Kasumi-1 (cell line): ENCODE measurements at places on chromosomes 1 and 21.
A peak's percentile ranks its signal among the peaks of the same experiment; 100 is the strongest.

DNA sequence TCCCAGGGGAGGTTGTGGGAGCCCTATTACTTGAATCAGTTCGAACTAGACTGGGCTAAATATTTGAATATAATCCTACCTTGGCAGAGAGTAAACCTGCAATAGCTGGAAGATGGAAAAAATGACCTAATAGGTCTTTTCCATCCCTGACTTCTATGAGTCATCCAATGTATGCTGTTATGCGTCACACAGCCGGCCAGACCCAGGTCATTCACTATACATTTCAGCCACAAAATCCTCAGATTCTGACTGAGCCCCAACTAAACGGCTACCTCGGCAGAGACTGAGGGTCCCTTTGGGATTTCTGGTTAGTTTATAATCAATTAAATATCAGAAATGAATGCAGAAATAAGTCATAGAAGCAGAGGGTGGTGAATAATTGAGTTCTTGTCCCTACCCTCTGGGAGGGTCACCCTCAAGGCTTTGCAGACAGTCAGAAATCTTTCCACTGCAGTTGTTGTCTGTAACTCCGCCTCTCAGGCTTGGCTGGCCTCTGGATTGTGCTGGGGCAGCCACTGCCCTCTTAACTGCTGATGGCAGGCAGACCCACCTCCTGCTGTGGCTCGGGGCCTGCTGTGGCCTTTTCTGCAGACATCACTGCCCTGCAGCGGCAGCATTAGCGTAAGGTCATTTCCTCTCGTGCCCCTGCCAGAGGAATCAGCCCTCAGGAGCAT lies 240.5 kb downstream of the TGFB2 start:
- DNase-seq: no peak

GRCh38 chr1:29772584-29773100 lies 536.3 kb downstream of the PTPRU start:
- DNase-seq: no peak

GRCh38 chr21:31003471-31003870 lies 34.8 kb downstream of the KRTAP19-8 start:
- DNase-seq: no peak

GRCh38 chr1:100616121-100616621 lies 78.2 kb downstream of the GPR88 start:
- no peak for DNase-seq

DNA sequence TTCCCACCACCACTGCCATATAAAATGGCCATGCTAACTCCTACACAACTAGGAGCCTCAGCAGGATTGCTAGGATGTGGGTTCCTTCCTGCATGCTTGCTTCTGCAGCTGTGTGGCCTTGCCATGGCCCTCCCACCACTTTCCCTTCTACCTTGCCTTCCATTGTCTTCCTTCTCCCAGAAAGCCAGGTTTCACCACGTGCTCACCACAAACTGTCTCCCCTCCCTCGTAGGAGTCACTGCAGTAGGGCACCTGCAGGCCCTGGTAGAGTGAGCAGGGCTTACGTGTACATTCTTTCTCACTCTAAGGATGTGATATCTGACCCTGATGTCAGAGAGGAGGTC lies 3.7 kb downstream of the C1orf226 start:
- DNase-seq: no peak

GRCh38 chr1:224182866-224183590 lies at the start of gene DEGS1:
DEGS1 (plus strand) TSS chr1:224183240; CDS start chr1:224183337, 97 bp downstream.
- peak; percentile 68 for DNase-seq

DNA sequence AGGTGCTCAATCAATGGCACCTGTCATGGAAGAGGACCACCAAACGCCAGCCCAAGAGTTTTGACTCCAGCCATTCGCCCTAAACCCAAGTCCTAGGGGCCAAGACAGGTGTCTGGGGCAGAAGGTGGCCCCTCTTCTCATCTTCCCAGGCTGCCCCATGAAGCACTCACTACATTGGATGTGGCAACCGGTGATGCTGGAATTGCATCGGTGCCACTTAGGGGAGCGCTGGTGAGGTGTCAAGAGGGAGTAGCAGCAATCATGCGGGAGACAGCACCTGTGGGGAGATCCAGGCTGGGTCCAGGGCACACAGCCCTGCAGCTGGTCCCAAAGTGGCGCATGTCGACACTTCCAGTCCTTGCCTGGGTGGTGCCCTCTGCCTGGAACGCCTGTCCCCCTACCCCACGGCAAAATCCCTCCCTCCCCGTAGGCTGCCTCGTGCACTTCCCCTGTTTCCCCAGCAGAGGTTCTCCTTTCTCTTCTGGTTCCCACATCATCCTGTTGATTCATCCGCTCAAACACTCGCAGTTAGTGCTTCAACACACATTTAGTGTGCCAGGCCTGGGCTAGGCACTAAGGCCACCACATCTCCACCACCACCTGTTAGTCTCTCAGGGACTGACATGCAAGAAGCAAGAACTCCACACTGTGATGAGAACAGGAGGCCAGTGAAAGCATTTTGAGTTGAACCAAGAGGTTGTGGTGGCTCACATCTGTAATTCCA lies 18.5 kb downstream of the PLA2G2D start:
- peak; percentile 77 for DNase-seq

GRCh38 chr1:169860187-169860586 lies 33.5 kb downstream of the SCYL3 start:
- DNase-seq: no peak

DNA sequence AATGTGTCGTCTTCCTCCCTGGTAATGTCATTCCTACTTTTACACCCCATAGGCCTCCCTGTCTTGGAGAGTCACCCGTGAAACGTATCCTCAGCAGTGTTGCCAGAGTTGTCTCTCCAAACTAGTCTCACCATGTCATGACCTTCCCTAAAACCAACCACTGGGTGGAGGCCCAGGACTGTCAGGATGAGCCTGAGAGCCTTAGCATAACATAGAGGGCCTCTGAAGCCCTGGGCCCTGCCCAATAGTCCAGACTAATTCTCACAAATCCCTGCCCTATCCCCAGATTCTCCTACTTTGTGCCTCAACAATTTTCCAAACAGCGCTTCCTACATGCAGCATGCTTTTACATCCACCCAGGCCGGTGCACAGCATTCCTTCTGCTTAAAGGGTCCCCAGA lies 29.3 kb upstream of the HSD3B1 start:
- DNase-seq: no peak

DNA sequence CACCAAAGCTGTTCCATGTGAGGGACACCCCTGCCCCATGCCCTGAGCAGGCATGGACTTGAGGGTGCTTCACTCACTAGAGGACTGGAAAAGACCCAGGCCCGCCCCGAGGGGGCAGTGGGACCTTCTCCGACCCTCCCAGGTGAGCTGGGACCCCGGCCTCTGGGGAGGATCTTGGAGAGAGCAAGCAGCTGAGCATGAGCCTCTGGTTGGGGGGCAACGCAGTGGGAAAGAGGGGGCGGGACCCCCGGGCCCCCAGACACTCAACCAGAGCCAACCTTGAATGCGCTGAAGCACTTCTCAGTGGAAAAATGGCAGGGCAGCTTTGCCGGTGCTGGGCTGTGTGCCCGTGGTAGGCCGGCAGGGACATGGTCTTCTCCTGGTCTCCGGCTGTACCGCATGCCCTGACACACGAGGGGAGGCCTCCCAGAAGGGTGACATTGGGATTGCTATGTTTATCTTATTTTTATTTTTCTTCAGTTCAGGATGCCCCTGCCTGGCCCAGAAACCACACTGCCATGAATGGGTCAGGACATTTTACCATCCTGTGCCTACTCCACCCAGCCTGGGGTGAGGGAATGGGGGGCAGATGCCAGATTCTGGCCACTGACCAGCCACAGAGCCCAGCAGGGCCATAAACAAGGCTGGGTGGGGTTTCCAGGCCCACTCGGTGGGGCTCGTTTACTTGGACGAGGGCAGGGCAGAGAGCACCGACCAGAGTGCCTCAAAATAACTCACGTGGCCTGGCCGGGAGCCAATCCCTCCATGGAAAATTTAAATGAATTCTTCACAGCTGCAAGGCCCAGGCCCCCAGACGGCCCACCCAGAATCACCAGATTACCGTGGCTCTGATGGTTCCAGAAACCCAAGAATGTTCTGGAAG lies 17.2 kb upstream of the LAPTM5 start:
- no peak for DNase-seq

GRCh38 chr1:200112290-200112689 lies 84.8 kb downstream of the NR5A2 start:
- no peak for DNase-seq

- no peak for DNase-seq
Observed at GRCh38 chr21:40146216-40146837, 279.1 kb downstream of the PCP4 start.

GRCh38 chr1:93758842-93759515 lies 77.3 kb upstream of the BCAR3 start:
- DNase-seq: no peak

DNA sequence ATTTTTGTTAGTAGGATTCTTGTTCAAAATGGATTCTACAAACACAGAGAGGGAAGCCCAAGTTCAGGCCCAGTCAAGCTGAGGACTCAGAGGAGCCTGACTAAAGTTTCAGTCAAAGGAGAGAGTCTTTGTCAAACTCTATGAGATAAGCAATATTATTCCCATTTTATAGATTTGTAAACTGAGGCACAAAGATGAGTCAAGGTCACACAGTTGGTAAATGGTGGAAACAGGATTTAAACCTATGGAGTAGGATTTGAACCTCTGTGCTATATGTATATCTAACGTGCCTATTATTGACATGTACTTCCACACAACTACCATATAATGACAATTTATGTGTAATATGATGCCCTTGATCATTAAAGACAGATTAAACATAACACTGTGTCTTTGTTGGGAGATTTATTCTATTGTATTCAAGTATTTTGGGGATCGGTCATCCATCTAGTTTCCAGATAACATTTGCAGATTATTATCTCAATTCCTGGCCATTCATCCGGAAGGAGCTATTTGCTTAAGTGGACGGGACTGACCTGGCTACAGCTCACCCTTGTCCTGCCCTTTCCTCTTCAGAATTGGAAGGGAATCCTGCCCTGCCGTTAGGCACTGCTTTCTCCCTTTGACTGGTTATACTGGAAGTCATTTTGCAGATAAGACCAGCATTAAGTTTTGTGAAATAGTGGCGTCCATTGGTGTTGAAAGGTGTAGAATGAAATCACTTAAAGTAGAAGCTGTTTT lies 86.1 kb upstream of the LMO4 start:
- no peak for DNase-seq

DNA sequence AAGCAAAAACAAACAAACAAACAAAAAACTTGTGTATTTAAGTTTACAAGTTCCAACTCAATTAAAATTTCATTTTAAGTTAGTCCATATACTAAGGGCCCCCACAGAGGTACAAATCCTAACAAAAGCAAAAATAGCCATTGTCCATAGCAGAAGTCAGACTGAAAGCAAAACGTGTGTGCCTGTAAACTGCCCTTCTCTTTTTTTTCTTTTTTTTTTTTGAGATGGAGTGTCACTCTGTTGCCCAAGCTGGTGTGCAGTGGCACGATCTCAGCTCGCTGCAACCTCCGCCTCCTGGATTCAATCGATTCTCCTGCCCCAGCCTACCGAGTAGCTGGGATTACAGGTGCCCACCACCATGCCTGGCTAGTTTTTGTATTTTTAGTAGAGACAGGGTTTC lies 11.6 kb upstream of the IFNGR2 start:
- no peak for DNase-seq

DNA sequence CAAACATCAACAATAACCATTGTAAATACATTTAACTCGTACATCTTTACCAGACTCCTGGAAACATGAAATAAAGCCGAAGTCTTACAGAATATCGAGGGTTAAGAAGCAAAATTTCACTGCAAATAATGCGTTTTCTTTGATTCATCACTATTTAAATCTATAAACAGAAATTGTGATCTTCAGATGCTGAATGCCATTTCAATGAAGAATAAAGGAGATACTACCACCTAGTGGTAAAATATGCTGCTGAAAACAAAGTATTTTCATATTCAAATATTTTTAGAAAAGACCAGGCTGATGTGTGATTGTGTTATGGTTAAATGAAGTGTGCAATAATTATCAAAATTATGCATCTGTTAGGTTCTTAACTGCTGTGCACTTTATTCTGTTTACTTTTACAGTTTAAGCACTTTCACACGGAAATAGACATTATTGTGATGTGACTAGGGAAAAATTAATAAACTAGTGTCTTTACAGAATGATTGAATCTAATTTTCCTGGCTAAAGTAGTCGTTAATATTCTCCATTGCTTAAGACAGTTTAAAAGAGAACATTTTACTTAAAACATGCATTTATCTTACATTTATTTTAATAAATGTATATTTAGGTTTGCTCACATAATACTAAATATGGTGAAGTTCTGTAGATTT lies 1093.1 kb downstream of the MRPL39 start:
- DNase-seq: peak; percentile 42

GRCh38 chr1:96521994-96522760 lies 199.4 kb upstream of the PTBP2 start:
- DNase-seq: no peak

GRCh38 chr1:76302711-76303339 lies 228.3 kb downstream of the ST6GALNAC3 start:
- DNase-seq: no peak

- no peak for DNase-seq
Observed at GRCh38 chr1:103509250-103509649, 16.2 kb upstream of the RNPC3 start.

- no peak for DNase-seq
Observed at GRCh38 chr1:115337633-115338456, at the start of gene NGF. NGF (minus strand) TSS chr1:115338249; CDS start chr1:115286795, 51,454 bp downstream.

- DNase-seq: no peak
Observed at GRCh38 chr1:188137221-188137620, 1308.5 kb downstream of the PLA2G4A start.

DNA sequence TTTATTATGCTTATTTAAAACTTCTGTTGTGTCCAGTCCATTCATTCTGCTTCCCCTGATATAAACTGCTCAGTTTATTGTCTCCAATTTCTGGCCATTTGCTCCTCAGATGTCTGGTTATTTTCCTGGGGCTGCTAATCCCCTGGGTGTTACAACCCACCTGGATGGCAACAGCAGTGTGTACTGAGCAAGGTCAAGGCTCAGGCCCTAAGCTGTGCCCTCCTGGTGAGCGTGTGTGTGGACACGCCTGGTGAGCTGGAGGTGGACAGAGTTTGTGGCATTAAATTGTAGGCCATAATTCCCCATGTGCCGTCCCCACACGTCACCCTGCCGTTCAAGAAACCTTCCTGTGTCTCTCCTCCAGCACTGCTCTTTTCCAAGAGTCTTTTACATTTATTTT lies 18.1 kb upstream of the KIF1B start:
- DNase-seq: no peak

GRCh38 chr1:45299981-45300668 lies 26.6 kb upstream of the HPDL start:
- DNase-seq: peak; percentile 82

DNA sequence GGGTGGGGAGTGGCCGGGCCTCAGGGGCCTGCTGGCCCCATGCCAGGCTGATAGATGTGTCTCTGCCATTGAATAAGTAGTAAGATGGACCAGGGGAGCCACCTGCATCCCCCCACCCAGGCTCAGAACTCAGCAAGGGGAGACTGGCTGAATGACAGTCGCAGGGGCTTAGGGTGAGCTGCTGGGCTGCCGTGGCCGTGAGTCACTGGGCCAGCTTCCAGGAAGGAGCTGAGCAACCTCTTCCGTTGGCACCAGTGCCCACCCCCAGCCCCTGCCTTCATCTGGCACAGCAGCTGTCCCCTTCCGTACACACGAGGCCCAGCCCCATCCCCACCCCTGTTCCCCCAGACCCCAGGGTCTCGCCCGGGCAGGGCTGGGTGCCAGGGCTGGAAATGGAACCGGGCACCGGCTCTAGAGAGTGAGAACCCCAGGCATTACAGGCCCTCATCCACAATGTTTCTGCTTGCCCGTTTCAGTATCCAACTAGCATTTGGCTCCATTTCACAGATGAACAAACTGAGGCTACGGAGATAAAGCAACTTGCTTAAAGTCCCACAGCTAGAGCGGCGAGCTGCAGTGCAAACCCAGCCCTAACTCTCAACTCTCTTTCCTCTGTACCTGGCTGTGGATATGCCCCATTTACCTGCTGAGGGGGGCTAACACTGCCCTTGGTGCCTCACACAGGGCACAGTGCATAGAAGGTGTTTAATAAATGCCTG lies 10.2 kb downstream of the WNT4 start:
- no peak for DNase-seq
